ENCODE measurements at places on chromosomes 16 and 17.

DNA sequence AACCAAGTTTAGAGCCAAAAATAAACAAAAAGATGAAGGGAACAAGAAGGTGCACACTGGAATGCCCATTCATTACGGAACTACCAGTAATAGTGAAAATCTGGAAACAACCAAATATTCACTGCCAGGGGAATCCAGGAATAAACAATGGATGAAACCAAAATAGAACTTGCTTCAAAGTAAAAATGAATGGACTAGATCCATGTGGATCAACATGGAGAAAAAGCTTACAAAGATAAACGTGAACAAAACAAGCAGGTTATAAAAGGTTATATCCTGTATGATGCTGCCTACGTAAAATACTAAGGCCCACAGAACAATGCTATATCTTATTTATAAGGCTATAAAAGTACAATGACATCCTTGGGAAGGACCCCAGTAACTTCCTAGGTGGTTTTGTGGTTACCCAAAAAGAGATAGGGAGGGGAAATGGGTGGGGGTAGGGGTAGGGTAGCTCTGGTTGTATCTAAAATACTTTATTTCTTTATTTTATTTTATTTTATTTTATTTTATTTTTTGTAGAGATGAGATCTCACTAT lies 12.8 kb upstream of the CCL22 start:
- no peak for DNase-seq

GRCh38 chr16:27291722-27292240 lies 22.0 kb upstream of the IL4R start:
- DNase-seq, result no peak

DNA sequence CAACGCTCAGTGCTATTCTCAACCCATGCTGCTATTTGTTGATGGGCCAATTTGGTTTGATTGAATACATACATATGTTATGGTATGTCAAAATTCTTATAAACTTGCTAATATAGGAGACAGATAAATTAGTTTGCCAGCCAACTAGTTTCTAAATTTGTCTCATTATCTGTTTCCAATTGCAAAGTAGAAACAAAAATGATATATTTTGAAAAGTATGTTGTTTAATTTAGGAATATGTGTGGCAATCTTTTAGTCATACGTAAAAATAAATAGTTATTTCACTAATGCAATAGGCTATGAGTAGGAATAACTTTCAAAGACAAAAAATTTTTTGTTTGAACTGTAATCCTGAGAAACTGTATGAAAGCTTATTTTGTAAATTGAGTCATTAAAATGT lies 210.6 kb upstream of the KCNJ16 start:
- no peak for DNase-seq

DNA sequence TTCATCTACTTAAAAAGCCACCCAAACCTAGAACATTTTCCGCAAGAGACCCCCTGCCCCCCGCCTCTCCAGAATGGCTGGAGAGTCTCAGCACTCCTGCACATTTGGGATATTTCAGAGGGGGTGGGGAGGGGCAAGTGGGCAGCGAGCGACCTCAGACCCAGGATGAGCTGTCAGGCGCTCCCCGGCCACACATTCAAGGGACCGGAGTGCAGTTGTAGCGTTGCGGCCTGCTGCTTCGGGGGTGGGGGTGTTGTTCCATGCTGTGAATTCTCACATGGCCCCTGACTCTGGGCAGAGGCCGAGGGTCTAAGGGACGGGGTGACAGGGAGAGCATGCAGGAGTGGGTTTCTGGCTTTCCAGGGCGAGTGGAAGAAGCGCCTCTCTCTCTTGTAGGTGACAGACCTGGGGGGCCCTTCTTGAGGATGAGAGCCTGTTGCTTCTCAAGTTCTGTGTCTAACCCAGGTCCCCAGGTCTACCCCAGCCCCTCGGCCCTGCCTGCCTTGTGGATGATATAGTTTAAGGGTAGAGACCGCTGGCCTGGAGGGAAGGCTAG lies 231.2 kb downstream of the SEC14L1 start:
- DNase-seq, result peak; percentile 52

DNA sequence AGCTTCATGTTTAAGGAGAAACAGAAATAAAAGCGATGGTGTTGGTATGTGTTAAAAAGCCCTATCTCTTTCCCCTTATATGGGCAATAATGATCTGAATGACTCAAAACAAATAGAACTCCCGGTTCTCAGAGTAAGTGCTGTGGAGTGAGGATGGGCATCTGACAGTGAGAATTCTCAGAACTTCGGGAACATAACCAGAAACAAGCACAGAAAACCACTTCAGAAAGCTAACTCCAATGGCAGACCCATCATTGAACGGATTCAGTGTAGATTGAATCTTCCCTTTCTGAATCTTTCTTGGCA lies 67.2 kb downstream of the CDH8 start:
- DNase-seq, result no peak

DNA sequence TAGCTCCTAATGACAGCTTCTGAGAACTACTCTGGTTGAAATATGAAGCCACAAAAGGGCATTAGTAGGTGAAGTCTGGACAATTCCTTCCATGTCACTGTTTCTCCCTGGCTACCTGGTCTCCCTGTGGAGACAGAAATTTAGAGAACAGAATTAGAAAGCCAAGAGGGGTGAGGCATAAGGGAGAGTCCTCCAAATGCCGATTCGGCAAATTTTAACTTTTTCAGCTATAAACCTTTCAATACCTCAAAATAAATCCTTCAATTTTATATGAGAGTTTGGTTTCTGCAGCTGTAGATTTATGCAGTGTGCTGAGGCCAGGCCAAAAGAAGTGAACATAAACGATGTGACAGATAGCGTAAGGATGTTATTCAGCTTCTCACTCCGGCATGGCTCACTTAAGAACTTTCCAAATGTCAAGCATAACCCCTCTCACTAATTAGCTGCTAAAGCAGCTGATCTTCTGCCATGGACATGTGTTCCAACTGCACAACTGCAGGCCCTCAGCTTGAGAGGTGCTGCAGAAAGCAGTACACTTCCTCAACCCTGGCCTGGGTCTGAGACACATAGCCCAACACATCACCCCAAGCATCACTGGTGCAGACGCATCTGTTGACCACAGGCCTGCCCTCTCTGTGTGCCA lies 247.9 kb upstream of the SOX9 start:
- peak; percentile 55 for DNase-seq

DNA sequence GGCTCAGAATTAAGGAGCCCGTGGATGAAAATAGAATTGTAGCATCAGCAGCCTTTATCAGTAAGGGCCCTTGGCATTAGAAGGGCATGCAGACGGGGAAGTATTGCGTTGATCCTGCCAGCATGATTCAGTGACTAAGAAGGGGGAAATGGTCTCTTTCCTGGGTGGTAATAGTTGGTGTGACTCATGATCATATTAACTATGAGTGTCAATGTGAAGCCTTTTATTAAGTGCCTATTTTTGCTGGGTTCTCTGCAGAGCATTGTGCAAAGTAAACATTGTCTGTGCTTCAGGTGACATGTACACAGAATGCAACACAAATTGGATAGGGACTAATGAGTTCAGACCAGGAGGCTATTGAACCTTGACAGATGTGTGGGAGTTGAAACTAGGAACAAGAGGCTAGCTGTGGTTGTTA lies 24.5 kb downstream of the RCVRN start:
- no peak for DNase-seq
